Panc1 (cell line): ENCODE measurements at places on chromosomes 7 and 10. TPM values are rescaled to one million over a fixed set of nuclear protein-coding genes. Genes with fewer than 3 reads are reported as not detected.

DNA sequence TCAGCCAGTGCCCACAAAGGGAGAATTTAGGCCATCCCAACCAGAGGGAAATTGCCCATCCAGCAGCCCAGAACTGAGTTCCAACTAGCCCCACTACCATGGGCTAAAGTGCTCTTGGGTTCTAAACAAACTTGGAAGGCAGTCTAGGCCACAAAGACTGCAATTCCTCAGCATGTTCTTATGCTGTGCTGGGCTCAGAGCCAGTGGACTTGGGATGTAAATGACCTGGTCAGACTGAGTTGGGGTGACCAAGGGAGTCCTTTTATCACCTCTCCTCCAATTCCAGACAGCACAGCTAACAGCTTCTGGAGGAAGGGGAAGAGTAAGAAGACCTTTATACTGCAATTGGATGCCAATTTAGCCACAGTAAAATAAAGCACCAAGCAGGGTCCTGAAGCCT lies 607.2 kb upstream of the KCND2 start:
- DNase-seq, result no peak

GRCh38 chr7:142511801-142512200 lies 237.5 kb upstream of the PRSS1 start:
- no peak for DNase-seq

- no peak for DNase-seq
Observed at GRCh38 chr7:98229441-98229840, 18.2 kb downstream of the BHLHA15 start.

DNA sequence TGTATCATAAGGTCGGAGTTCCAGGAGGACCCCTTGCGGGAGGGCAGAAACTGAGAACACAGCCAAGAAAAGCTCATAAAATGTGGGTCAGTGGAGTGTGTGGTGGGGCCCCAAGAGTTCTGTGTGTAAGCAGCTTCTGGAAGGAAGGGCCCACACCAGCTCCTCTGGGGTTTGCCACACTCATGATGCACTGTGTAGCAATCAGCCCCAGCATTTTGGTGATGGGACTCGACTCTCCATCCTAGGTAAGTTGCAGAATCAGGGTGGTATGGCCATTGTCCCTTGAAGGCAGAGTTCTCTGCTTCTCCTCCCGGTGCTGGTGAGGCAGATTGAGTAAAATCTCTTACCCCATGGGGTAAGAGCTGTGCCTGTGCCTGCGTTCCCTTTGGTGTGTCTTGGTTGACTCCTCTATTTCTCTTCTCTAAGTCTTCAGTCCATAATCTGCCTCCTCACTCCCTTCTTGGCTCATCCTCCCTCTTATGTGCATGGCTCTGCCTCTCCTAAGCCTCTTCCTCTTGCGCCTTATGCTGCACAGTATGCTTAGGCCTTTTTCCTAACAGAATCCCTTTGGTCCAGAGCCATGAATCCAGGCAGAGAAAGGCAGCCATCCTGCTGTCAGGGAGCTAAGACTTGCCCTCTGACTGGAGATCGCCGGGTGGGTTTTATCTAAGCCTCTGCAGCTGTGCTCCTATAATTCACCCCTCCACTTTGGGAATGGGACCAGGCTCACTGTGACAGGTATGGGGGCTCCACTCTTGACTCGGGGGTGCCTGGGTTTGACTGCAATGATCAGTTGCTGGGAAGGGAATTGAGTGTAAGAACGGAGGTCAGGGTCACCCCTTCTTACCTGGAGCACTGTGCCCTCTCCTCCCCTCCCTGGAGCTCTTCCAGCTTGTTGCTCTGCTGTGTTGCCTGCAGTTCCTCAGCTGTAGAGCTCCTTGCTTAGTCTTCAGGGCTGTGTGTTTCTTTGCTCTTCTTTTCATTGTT lies 17.8 kb downstream of the PRSS2 start:
- DNase-seq, result no peak

DNA sequence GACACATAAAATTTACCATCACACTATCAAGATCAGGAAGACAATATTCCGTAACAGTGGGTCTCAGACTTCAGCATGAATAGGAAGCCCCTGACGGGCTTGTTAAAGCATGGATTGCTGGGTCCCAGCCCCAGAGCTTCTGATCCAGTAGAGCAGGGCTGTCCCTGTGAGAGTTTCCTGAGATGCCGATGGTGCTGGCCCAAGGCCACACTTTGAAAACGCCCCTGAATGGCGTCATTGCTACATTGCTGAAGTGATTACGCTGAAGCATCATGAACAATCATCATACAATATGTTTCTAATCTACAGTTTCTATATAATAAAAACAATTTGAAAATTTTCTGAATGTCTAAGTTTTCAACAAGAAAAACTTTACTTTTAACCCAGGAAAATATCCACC lies 38.0 kb upstream of the TMEM72 start:
- DNase-seq, result no peak

- DNase-seq, result no peak
Observed at GRCh38 chr10:22314852-22315251, 1.3 kb upstream of the COMMD3 start.

DNA sequence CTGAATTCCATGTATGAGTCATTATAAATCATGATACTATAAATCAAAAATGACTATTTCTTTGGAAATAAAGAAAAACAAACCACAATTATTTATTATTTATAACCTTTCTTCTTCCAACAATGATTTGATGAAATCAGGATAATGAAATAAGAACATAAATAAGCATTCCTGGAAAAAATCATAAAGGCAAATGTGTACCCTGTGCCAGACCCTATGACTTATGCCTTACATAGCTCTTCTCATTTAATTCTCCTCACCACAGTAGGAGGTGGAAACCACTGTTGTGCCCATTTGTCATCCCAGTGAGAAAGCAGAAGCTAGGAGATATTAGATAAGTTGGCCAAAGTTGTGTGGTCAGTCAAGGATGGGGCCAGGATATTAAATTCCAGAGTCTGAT lies 255.1 kb downstream of the DOCK4 start:
- DNase-seq, result no peak

Gene SLC18A3
- total RNA-seq, result not detected

Gene TMEM184A
- 9.2 TPM for total RNA-seq
